ENCODE measurements at places on chromosomes 1 and 21. TPM values are rescaled to one million over a fixed set of nuclear protein-coding genes. Genes with fewer than 3 reads are reported as not detected.

DNA sequence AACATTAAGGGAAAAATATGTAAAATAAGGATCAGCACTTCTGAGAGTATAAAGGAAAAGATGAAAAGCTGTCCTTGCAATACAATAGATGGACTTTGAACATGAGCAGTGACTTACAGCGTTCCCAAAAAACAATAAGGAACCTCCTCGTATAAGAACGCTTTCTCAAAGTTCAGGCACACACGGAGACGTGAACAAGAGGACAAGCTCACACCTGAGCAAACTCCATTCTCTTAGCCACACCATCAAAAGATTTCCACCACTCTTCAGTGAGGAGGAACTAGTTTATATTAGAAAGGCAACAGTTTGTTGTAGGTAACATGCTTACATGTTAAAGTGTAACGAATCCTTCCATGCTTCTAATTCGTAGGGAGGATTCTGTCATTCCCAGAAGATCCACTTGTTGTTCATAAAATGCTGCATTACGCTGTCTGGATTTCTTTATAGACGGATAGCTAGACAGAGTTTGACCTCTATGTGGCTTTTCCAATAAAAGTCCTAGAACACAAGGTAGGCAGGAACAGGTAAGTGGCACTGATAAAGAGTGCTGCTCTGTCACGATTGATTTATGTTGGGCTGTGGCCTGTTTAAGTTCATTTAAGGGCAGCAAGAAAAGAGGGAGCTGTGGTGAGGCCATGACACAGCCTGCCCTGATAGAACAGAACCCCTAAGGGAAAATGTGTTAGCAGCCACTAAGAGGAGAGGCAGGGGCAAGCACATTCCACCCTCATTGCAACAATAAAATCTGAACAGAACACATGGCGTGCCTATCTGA, 37.0 kb upstream of the ATP1A1 start:
- DNase-seq = peak; percentile 32

DNA sequence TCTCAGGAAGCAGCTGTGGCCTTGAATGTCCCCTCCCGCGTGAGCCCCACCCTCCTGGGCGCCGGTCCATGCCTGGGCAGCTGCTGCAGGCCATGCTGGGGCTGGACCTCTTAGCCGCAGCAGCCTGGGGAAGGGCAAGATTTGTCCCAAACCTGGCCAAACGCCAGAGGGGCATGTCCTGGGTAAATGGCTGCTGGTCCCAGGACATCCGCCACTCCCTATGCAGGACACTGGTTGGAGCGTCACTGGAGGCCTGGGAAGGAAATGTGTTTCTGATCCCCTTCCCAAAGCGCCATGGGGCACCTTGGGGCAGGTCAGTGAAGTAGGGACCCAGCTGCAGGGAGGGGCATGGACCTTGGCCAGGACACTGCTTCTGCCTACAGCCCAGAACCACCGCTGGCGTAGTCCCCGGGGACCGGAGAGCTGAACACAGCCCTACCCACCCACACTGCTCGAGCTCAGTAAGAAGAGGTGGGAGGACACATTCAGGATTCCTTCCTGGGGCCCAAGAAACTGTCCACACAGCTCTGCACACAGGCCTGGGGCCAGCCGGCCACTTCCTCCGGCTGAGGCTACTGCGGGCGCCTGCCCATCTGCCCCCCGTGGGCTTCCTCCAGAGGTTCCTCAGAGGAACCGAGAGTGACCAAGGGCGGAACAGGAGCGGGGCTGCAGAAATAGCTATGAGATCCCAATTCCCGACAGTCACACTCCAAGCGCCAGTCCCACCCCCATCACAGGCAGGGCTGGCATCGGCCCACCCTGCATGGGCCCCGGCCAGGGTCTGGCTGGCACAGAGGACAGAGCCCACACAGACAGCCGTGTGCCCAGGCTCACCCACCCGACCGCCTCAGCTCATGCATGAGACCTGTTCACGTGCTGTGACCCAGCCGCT, 10.8 kb upstream of the PLEKHG5 start:
- DNase-seq = no peak

DNA sequence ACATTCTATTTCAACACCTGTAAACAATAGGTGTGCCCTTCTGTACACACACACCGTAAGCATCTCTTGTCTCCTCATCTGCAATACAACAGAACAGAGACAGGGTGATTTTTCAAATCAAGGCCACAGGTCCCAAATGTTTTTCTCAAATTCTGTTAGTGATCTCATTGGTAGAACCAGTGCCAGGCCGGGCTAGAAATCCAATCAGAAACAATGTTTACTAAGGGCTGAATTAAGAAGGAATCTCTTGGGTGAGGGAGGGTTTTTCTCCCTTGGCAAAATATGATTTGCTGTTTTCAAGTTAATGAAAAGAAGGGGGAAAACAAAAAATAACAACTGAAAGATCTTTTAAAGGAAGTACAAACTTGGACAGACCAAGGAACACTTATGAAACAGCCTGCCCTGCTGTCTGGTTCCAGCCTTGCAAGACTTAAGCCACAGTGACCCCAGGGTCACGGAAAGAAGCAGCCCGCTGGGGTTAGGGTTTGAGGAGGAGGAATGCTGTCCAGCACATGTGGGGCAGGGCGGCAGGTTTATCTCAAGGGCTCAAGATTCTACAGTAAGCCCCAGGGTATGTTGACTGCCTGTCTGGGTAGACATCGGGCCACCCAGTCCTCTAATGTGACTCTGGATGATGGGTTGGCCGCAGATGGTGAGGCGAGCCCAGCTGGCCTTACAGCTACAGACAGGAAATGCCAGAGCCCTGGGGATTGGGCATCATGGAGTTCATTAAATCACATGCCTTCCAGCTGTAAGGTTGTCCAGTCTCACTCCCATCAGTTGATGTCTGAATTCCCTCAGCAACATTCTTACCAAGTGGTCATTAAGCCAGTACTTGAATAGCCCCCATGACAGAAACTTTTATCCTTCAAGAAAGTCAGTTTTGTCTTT, 73.3 kb upstream of the SLC44A3 start:
- DNase-seq = no peak

- DNase-seq = peak; percentile 3
Measured at GRCh38 chr1:72636631-72637030, 354.3 kb upstream of the NEGR1 start.

DNA sequence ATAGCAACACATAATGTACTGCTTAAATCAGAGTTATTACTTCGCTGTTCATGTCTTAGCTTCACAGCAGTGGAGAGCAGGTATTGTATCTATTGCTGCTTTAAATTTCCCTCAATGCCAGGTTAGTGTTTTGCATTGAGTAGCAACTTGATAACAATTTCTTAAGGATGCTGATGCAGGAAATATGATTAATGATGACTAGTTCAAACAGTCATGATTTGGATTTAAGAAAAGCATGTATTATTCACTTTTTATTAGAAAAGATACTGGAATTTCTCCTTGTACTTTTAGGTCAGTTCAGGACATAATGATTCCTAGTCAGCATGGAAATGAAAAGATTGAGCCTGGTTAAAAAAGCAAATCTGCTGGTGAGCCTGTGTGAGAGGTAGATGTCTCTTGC, 67.2 kb upstream of the ARHGAP29 start:
- peak; percentile 52 for DNase-seq

DNA sequence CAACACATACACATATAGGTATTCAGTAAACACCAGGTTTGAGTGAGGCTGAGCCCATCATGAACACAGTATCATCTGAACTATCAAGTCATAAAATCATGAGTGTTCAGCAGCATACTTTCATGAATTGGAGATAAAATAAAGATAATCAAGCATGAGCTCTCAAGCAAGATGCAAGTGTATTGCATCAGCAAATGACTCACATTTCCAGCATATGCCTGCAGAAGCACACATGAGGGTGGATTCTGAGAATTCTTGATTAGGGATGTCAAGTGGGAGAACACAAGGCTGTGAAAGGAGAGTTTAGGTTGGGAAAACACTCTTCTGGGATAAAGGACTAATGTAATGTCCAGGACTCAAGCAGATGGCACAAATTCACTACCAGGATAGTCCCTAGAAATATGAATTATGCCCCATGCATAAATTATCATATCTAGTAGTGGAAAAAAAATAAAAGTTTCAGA, 299.2 kb downstream of the SRGAP2C start:
- DNase-seq = peak; percentile 59

DNA sequence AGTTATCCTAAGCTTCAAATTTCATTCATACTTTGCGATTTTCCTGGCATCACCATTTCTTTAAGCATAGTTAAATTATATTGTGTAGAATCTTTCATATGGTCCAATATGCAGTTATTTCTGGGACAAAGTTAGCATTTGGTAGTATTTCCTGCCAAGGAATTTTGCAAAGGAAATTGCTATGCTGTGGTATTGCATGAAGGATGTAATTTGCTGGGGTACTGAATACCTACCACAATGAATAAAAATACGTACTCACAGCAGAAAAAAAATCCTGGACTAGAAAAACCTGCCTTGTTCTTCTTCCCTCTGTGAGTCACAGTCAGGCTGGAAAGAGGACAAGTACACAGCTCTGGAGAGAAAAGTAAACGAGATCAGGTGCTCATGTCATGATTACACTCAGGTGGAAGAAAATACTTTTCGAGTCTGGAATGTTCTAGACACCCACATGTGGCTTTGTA, 241.2 kb downstream of the PTBP2 start:
- DNase-seq = no peak

GRCh38 chr1:31976401-31976800, 37.3 kb upstream of the KHDRBS1 start:
- DNase-seq = peak; percentile 74

DNA sequence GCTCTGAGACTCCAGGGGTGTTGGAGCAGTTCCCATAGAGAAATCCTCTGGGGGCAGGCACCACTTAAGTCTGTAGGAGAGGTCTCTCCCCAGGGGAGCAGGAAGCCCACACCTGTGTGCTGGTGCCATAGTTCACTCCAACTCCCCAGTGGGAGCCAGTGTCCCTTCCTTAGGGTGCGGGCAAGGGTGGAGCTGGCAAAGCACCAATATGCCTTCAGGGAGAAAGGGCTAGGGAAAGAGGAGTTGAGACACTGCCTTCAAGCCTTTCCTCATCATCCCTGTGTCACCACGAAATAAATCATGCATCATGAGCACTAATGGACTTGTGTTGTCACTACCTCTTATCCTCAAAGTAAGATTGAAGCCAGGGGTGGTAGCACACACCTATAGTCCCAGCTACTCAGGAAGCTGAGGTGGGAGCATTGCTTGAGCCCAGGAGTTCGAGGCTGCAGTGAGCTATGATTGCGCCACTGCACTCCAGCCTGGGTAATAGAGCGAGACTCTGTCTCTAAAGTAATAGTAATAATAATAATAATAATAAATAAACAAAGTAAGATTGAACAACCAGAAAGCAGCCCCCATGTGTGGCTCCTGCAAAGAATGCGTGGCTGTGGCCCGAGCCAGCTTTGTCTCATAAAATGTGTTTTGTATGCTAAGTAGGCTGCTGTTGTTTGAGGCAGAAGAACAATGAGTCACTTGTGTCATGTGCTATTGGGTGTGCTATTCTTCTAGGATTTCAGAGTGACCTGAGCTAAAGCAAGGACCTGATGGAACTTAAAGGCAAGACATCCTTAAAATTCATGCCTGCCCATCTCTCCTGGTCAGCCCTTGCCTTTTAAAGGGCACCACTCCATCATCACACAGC, 6.7 kb upstream of the TIE1 start:
- DNase-seq = peak; percentile 79

- DNase-seq = peak; percentile 31
Measured at GRCh38 chr1:154751690-154752089, 118.4 kb downstream of the KCNN3 start.

DNA sequence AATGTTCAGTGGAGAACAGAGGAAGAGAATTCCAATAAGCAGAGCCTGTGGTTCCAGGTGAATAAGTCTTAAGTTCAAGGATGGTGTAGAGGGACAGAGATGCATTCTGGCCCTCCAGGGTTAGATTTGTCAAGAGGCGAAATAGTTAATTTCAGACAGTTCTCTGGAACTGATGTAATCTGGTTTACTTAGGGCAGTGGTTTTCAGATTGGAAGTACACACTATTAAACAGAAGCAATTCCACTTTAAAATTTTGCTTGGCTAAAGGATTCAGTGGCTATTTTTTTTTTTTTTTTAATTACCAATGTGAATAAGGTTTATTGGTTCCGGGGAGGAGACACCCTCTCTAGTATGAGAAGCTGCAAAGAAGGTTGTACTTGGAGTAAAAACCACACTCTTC, 25.3 kb upstream of the MYOCOS start:
- no peak for DNase-seq

DNA sequence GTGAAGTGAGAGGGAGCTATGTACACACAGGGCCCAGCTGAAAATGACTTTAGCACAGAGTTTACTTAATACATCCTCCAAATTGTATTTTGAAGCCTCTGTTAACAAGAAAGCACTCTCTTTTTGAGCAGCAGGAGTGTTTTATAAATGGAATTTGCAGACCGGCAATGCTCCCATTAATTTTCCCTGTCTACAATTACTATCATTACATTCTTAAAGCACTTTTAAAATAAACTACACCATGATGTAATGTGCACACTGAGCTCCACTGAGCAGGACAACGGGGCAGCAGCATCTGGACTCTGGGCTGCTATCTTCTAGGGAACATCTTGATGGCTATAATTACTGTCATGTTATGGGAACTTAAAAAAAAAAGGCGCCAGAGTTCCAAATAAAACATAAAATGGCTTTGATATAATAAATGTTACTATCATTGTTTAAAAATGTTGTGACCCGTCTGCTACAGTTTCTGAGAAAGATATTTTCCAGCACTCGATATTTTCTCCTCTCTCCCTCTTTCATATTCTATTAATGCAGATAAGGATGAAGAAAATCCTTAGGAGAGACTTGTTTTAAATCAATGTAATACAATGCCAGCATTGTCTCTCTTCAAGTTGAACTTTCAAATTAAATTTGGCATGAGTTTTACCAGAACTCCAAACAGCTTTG, 150.9 kb downstream of the HLX start:
- DNase-seq = no peak

- DNase-seq = peak; percentile 67
Measured at GRCh38 chr1:59025201-59025600, 241.4 kb upstream of the JUN start.

DNA sequence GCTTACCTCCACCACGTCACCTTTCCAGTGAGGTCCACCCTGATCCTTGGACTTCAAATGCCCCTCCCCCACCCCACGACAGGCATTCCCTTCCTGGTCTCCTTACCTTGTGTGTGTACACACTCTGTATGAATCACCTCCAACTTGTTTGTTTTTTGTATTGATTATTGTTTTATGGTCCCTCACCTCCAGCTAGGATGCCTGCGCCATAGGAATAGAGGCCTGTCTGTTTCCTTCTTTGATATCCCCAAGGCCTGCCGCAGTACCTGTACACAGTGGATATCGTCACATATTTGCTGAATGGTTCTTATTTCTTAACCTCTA, 219.6 kb upstream of the POU3F1 start:
- no peak for DNase-seq

DNA sequence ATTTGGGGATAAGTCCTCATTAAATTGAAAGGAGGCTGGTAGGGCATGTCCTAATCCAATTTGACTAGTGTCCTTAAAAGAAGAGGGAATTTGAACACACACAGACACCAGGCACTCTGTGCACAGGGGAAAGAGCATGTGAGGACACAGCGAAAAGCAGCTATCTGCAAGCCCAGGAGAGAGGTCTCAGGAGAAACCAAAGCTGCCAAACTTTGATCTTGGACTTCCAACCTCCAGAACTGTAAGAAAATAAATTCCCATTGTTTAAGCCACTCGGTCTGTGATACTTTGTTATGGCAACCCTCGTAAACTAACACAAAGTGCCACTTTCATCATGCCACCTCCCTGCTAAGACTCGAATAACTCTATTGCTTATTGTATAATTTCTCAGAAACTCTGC, 13.8 kb downstream of the PLA2G4A start:
- peak; percentile 40 for DNase-seq

- no peak for DNase-seq
Measured at GRCh38 chr1:54460351-54460750, 54.2 kb upstream of the SSBP3 start.

HES3 gene
- not detected for total RNA-seq

C1QB gene
- total RNA-seq = not detected

FCRL6 gene
- not detected for total RNA-seq

KDF1 gene
- total RNA-seq = not detected

KRTAP10-5 gene
- not detected for total RNA-seq

RHD gene
- not detected for total RNA-seq
